ENCODE measurements at places on chromosomes 11 and 22. TPM values are rescaled to one million over a fixed set of nuclear protein-coding genes. Genes with fewer than 3 reads are reported as not detected.

Gene OR52H1
- not detected for polyA plus RNA-seq

Gene CLP1
- 16.7 TPM for polyA plus RNA-seq

Gene ANGPTL5
- 0.06 TPM for polyA plus RNA-seq

Gene POU2F3
- polyA plus RNA-seq, result 0.41 TPM

Gene KCNK7
- 0.21 TPM for polyA plus RNA-seq

Gene TMPRSS5
- 0.57 TPM for polyA plus RNA-seq

Gene SCGB1C1
- polyA plus RNA-seq, result 0.44 TPM

Gene BCL2L13
- polyA plus RNA-seq, result 48.1 TPM

Gene SERHL2
- polyA plus RNA-seq, result 6.9 TPM

- no peak for DNase-seq
Observed at GRCh38 chr11:44725757-44726282, 942 bp upstream of the TSPAN18 start.

- DNase-seq, result no peak
Observed at GRCh38 chr11:33879375-33879774, 12.5 kb downstream of the LMO2 start.

GRCh38 chr11:108565653-108566052, 27.9 kb downstream of the EXPH5 start:
- no peak for DNase-seq

DNA sequence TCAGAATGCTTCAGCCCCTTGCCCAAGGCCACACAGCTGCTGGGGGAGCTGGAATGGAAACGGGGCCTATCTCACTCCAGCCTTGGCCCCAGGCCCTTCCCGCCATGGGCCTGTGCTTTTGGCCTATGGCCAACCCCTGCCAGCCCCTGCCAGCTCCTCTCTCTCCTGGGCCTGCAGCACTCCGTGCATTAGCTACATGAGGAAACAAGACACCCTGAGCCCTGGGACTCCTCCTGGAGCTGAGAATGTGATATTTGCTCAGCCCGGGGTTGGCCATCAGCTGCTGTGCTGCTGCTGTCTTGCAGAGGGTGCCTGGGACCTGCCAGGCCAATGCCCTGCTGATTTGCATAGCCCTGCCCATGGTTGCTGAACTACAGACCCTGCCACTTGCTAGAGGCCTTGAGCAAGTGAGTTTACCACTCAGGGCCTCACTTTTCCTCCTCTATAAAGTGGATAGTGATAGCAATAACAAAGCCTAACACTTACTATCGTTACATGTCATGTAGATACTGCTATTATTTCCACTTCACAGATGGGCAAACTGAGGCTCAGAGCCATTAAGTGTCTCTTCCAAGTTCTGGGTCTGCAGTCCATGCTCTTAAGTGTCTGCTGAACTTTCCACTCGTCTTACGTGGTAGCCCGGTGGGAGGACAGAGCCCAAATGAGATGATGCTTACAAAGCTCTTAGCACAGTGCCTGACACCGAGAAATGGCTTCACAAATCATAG, 99.6 kb downstream of the KIAA1671 start:
- DNase-seq, result no peak

DNA sequence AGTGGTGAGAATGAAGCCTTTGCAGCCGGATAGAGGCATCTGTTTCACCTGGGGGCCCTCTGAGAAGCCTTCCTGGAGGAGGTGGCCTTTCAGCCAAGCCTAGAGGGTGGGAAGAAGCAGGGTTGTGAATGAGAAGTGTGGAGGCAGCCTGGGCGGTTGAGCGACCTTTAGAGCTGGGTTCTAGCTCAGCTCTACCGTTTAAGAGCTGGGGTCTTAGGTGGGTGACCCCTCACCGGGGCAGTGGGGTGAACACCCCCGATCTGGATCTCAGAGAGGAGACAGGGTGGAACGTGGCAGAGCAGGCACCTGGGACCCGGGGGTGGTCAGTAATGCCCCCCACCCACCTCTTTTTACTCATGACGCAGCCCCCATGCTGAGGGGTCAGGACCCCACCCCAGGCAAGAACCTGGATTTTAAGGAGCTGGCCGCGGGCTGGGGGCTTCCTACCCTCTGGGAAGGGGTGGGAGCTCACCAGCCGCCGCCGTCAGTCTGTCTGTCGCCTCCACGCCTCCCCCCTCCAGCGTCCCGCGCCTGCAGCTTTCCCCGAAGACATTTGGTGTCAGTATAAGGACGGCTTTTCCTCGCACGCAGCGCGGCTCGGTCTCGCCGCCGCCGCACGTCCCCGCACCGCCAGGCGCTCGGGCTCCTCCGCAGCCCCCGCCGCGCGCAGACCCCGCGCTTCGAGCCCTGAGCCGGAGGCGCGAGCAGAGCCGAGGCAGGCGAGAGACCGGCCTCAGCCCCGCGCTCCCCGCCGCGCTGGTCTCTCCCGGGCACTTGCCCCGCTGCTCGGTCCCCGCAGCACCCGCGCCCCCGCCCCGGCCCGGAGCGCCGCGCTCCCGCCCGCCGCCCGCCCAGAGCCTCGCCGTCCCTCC, 13.3 kb upstream of the CACNA1I start:
- no peak for DNase-seq

- DNase-seq, result no peak
Observed at GRCh38 chr11:118449316-118449918, 13.1 kb downstream of the KMT2A start.

DNA sequence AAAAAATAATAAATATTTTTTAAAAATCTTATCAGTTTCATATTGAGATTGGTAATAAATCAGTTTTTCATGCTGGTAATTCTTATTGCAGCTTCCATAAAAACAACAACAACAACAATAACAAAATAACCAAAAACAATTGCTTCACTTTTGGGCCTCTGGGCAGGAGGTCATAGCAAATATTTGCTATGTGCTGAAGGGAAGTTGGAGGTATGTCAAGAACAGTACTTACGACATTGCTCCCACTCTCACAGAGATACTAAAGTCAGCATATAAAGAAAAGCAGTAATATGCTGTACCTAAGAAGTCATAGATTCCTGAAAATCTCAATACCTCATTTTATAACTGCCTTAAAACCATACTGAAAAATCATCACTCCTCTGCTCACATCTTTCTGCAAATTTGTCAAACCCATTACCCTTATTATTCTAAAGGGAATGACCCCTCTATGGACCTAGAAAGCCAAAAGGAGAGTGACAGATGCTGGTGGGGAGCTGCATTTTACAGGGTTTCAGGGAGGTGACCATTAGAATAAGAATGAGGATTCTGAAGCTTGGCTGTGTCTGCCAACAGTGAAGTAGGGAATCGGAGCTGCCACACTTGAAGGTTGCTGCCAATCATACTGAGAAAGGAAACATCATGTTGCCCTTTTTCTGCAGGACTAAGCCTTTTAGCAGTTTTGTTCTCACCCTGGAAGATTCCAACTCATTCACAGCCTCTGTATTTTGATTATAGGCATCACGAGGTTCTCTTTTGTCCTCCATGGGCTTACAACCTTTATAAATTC, 742.9 kb downstream of the LRRC4C start:
- no peak for DNase-seq

DNA sequence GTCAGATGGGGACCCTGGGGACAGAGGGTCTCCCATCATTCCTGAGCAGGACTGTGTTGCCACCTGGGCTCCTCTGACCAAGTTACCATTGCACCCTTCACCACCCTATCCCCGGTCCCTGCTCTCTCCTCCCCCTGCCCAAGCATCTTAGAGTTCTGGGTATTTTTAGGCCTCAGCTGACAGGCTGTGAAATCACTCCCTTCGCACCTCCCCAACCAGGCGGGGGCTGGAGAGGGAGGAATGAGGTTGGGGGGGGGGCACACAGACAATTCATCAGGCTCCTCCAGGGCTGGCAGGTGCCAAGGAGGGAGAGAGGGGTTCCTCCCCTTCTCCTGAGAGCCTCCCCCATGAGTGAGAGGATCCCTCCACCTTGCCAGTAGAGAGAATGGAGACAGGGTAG, 9.0 kb downstream of the SYT7 start:
- DNase-seq, result no peak

- DNase-seq, result no peak
Observed at GRCh38 chr11:100791860-100792259, 104.8 kb downstream of the ARHGAP42 start.

DNA sequence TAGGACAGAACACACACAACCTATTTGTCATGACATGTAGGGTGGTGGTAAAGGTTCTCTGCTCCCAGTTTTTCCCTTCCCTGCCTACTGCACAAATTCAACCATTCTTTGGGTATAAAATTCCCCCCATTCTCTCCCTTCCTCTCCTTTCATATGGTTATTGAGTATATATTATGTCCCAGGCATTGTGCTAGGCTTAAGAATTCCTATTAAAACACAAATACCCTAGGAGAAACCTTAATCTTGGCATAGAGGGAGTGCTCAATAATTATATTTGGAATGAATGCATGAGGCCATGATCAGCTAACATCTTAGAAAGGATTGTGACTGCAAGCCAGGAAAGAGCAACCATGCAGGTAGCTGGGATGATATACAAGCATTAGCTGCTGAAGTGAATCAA, 120.4 kb upstream of the MTMR2 start:
- no peak for DNase-seq

GRCh38 chr11:103967985-103968384, 68.5 kb upstream of the DDI1 start:
- no peak for DNase-seq

- DNase-seq, result no peak
Observed at GRCh38 chr11:10410844-10411200, 44.2 kb upstream of the AMPD3 start.

- no peak for DNase-seq
Observed at GRCh38 chr11:77046060-77046501, 11.9 kb downstream of the B3GNT6 start.

- DNase-seq, result no peak
Observed at GRCh38 chr11:117458275-117459122, 130.8 kb downstream of the CEP164 start.

DNA sequence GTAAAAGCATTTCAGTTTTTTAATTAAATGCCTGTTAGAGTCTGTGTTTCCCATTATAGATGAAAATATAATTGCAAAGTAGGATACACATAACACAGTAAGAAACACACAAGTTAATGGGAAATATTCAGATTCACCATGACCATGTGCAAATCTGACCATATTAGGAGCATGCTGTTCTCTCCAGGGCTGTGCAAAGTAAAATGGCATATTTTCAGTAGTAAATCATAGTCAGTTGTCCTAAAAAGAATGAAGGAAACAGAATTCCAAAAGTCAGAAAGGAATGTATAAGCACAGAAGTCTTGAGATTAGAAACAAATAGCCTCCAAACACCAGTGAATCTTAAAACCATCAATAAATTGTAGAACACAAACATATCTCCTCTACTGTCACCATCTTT, 44.4 kb downstream of the CNTN5 start:
- DNase-seq, result no peak

GRCh38 chr11:73184953-73185671, 33.0 kb upstream of the P2RY2 start:
- no peak for DNase-seq

DNA sequence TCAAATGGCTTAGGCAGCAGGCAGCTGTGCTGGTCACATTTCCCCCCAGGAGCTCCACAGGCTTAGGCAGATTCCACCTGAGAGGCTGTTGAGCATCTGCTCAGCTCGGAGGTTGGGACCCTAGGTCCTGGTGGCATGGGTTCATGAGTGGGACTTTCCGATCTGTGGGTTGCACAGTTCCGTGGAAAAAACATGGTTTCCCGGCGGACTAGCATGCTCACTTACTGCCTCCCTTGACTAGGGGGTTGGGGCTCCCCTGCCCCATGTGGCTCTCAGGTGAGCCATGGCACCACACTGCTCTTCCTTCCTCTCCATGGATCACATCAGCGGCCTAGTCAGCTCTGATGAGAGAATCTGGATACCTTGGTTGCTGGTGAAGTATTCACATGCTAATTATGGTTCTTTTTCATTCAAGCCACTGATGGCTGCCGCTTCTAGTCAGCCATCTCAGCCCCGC, 685.1 kb downstream of the METTL15 start:
- DNase-seq, result no peak

DNA sequence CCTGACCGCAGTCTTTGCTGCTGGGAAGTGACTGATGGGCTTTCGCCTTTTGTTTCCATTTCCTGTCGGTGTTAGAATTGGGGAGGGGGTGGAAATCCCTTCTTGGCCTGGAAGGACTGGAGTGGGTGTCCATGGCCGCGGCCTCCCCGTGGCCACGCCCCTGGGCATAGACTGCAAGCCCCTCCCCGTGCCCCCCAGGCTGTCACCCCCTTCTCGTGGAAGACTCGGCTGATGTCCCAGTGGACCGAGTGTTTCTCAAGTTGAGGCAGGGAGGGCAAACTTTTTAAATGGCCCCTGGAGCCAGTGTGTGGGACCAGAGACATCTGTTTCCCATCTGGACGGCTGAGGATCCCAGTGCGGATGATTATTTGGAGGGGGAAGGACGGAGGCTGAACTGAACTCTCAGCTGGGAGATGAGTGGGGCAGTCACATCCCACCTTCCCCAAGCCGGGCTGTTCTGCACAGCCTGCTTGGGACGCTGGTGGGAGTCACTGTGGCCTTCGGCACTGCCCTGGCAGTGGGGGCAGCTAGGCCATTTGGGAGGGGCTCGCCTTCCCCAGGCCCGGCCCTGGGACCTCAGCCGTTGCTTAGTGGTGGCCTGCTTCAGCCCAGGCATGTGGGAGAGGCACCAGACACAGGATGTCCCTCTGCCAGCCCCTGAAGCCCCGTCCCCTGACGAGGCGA, 1.6 kb downstream of the CD81 start:
- no peak for DNase-seq

- DNase-seq, result no peak
Observed at GRCh38 chr11:103735497-103736032, 300.9 kb upstream of the DDI1 start.

GRCh38 chr11:3840870-3841425, at the start of gene RHOG:
Gene RHOG, minus strand, starts transcription at chr11:3840959. Its CDS starts 12,821 bp downstream, at chr11:3828138.
- no peak for DNase-seq

DNA sequence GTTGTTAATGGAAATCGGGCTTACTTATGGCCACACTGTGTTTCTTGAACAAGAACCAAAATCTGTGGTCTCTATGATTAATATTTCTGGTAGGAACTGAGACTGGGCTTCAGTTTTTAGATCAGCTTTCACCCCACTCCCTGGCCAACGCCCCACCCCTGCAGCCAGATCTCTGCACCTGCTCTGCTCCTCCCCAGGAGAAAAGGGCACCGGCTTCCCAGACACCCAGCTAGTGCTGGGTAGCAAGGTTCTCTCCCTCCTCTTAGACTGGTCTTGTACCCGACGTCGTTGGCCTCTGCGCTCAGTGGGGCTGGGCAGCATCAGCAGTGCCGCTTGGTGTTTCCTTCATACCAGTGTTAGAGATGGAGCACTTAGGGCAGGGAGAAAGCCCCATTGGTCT, 17.0 kb upstream of the CTTN start:
- DNase-seq, result no peak

GRCh38 chr22:30902496-30903357, 65.8 kb downstream of the MORC2 start:
- no peak for DNase-seq

GRCh38 chr11:72008728-72009127, 10.0 kb downstream of the IL18BP start:
- no peak for DNase-seq

GRCh38 chr22:37273126-37273845, 9.0 kb upstream of the CYTH4 start:
- DNase-seq, result no peak

- peak; percentile 53 for DNase-seq
Observed at GRCh38 chr22:32475468-32476010, 928 bp downstream of the FBXO7 start.

Measured in left renal cortex interstitium (tissue), 4 donors.